ENCODE measurements at places on chromosomes 13 and 19.
A peak's percentile ranks its signal among the peaks of the same experiment; 100 is the strongest.

DNA sequence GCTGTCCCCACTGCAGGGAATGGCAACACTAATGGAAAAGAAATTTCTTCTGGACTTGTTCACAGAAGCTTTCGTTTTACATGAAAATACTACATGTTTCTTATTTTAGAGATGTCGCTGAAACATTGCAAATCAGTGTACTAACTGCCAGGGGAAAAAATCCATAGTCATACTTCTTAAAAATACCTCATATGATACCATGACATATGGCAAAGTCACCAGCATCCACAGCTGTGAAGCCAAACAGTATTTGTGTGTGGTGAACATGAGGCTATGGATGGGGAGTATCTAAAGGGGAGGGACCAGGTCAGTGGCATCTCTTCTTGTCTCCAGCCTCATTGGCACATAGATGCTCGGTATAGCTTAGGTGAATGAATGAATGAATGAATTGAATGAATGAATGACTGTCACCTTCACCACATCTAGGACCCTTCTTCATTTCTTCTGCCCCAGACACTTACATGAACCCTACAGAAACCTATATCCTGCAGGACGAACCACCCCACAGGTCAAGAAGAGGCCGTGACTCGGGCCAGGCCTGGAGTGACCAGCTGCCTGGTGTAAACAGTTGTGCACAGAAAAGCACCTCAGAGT lies 14.6 kb upstream of the CD33 start:
- DNase-seq, result no peak

GRCh38 chr13:23743278-23744076 lies 145.7 kb downstream of the MIPEP start:
- peak; percentile 62 for DNase-seq

DNA sequence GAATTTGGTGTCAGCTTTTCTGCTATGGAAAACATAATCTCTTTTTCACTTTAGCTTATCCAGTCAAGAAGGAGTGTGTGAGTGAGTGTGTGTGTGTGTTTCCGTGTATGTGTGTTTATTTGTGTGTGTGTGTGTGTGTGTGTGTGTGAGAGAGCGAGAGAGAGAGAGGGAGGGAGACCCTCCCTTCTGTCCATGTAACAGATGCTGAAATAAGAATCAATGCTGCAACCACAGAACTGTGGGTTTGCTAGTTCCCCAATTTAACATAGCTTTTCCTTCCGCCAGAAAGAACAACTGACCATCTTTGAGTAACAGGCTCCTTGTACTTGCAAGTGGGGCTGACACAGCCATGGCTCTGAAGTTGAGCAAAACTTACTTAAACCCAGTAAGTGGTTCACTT lies 5.2 kb downstream of the LCP1 start:
- no peak for DNase-seq

DNA sequence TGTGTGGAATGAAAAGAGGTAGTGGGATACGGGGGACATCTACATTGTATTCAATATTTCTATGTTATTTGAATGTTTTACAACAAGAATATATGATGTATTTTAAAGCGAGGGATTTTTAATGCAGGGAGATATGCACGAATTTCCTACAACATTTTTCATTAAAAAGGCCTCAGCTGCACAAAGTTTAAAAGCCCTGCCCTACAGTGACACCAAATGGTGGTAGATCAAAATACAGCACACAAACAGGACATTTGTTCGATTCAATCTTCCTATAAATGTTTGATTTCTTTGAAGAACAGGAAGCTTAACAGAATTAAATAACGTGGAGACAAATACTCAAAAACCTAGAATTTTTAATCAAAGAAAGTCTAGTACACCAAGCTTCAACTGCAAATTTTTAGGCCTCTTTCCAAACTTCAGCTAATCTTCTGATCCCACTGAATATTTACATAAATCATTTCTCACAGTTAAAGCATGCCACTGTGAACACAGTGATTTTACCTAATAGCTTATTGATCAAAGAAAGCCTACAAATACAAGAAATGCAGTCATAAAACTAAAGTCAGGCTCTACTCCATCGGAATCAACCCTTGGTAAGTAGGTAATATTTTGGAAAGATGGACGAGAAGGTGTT lies 257.2 kb downstream of the DIAPH3 start:
- DNase-seq, result no peak

GRCh38 chr19:45037393-45038169 lies 1.3 kb upstream of the CLASRP start:
- DNase-seq, result no peak

All from central memory CD4-positive, alpha-beta T cell (primary cell).